ENCODE measurements at places on chromosomes 12 and 14.

GRCh38 chr12:119444462-119445044 is 110.0 kb downstream of the CCDC60 start:
- no peak for DNase-seq

- DNase-seq, result peak; percentile 5
Measured at GRCh38 chr12:24776861-24777260, 172.0 kb downstream of the BCAT1 start.

DNA sequence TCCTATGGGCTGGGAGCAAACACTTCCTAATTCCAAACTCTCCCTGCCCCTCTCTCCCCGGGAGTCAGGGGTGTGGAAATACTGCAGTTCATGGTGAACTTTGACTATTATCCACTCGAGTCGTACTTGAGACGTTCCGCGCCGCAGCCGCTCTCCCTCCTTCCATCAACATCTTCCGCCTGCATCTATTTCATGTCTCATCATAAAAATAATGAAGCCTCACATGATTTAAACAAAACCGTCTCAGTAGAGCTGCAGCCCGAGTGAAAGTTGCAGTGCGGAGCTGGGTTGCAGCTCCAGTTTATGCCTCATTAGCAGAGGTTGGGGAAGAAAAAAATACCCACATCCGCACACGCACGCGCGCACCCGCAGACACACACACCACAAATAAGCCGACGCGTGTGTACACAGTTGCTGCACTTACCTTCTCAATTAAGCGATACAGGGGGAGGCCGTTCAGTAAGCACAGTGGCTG is 283 bp downstream of the LMO3 start:
- peak; percentile 11 for DNase-seq

DNA sequence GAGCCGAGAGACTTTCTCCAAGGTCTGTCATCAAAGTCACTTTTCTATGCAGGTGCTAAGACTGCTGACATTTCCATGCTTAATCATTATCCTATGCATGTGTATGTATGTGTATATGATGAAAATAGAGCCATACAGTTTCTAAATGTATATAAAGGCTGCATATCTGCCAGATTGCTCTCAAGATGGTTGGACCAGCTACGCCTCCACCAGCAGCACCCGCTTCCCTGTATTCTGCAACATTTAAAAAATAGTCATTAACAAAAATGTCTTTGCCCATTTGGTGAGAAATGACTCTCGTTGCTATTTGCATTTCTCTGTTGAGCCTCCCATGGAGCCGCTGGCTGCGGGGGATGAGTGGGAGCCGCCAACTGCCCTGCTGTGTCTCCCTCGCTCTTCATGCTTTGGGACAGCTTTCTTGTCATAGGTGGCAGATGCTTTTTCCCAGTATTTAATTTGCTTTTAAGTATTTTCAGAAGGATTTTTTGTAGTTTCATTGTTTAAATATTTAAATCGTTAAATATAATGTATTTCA is 54.7 kb downstream of the DYNC1H1 start:
- no peak for DNase-seq

- peak; percentile 9 for DNase-seq
Measured at GRCh38 chr14:85024931-85025330, 505.0 kb upstream of the FLRT2 start.

DNA sequence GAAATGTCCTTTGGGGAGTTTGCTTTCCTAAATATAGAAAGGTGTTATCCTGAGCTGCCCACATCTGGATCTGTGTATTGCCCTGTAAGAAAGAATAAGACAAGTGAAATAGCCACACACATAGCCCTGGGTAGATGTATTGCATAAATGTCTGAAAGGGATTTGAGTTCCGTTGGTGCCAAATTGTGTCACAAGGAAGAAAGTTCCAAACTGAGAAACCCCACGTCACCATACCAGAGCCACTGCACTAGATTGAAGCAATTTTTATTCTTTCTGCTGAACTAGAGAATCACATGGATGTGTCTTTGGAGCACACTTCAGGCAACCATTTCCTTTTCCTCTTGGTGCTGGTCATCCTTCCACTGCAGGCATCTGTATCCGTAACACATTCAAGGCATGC is 5.0 kb downstream of the RNASE9 start:
- DNase-seq, result no peak

DNA sequence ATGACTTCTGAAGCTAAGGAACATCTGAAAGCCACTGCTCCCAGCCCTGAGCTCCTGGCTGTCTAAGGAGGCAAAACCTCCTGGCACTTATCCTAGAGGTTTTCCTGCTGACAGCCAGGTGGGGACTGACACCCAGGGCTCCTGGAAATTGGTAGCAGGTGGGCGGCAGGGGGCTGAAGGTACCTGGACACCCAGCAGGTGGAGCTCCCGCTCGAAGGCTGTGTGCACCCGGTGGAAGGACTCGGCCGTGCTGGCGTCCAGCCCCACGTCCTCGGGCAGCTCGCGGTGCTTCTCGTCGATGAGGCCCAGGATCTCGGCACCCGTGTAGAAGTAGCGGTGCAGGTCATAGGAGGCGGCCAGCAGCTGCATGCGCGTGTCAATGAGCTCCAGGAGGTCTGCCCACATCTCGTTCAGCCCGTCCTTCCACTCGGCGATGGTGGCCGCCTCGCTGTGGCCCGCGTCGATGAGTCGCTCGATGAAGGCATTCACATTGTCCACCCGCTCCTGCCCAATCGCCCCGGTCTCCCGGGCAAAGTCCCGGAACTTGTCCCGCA is 68.2 kb downstream of the PLEKHG3 start:
- no peak for DNase-seq

- DNase-seq, result no peak
Measured at GRCh38 chr12:42099433-42099832, 45.2 kb downstream of the GXYLT1 start.

GRCh38 chr14:23076785-23077408 is 18.0 kb downstream of the ACIN1 start:
- DNase-seq, result no peak

GRCh38 chr14:26400373-26400772 is 197.5 kb downstream of the NOVA1 start:
- no peak for DNase-seq

- DNase-seq, result no peak
Measured at GRCh38 chr12:65673156-65673690, 151.1 kb upstream of the HMGA2 start.

DNA sequence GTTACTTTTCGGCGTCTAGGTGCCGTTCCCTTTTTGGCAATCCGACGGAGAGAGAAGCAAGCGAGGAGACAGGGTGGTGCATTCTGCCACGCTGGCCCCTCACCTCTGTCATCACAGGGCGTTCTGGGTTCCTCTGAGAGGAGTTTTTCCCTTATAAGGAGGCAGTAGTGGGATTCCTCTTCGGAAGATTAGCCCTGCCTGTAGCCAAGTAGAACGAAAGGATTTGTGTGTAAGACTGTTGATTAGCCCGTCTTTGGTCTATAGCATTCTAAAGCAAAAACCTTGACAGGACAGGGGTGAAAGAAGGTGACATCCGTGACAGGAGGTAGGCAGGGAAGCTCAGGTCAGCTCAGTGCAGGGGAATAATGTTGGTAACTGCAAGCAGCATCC is 9.1 kb upstream of the NEMF start:
- DNase-seq, result peak; percentile 90

DNA sequence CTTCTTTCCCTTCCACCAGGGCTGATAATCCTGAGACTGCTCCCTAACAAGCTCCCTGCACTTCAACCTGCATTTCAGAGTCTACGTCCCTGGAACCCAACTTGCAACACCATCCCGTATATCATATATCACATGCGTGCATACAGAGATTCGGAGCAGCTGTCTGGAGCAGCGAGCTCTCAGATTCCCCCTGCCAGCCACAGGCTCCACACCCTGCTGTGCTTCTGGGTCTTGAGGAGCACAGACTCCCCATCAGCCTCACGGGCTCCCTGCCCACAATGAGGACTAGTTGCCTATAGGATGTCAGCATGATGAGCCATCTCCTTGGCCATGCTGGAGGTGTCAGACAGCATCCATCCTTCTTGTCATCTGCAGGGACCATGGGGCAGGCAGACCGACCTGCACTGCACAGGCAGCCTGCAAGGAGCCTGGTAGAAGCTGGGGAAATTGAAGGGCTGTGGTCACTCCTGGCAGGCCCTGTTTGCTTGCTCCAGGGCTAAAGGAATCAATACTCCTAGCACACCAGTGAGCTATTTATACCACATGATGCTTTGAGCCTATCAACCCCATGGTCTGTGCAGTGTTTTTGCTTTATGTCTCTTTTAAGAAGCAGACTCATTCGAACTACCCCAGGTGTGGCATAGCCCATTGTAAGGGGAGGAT is 19.6 kb upstream of the HDAC7 start:
- no peak for DNase-seq

DNA sequence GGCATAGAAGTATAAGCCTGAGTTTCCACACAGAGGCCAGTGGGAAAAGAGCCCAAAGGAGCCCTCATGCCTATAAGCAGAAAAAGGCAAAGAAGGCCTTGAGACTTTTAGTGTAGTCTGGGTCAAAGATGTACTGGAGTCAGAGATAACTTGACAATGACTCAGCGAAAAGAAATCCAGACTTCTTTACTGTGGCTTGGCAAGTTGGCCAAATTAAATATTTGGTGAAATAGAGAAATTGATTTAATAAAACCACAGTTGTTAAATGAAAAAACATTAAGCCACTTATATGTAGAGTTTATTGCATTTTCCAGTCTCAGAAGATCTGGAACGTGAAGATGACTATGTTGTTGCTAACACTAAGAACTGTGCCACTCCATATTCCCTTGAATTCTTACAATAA is 105.1 kb downstream of the TMTC3 start:
- peak; percentile 97 for DNase-seq

GRCh38 chr14:81694419-81694818 is 160.8 kb upstream of the SEL1L start:
- no peak for DNase-seq

GRCh38 chr14:61154641-61155040 is 126.5 kb downstream of the TMEM30B start:
- DNase-seq, result peak; percentile 48

- DNase-seq, result no peak
Measured at GRCh38 chr14:75497191-75497590, 25.1 kb upstream of the BATF start.

DNA sequence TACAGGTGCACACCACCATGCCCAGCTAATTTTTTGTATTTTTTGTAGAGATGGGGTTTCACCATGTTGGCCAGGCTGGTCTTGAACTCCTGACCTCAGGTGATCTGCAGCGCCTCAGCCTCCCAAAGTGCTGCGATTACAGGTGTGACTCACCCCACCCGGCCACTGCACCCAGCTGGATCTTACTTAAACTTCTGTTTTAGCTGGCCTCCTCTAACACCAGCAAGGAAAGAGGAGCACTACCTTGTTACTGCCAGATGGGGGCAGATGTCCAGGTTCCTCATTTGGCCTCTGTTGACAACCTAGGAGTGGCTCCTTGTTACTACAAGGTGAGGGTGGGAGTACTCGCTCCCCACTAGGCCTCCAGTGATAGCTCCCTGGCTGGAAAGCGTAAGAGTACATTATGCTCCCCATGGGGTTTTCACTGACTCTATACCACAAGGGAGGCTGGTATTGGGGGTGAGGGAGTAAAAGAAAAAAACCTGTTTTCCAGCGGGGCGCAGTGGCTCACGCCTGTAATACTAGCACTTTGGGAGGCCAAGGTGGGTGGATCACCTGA is 13.2 kb upstream of the ARF6 start:
- peak; percentile 59 for DNase-seq

DNA sequence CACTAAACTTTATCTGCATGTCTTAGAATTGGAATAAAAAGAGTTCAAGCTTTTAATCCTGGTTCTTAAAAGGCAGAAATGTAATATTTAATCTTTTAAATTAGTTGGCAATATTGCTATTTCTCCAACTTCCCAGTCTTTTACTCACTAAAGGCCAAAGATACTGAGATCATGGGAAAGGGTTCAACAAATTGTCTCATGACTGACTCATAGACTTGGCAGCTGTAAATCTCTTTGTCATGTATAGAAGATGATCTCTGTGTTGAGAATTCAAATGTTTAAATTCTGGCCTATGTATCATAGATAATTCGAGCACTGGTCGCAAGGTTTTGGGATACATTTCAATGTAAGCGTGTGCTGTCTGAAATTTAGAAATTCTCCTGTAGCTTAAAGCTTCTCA is 40.1 kb upstream of the STRAP start:
- peak; percentile 79 for DNase-seq

- peak; percentile 23 for DNase-seq
Measured at GRCh38 chr12:79690142-79690637, 574 bp downstream of the PAWR start.

- peak; percentile 18 for DNase-seq
Measured at GRCh38 chr14:99348816-99349614, 77.0 kb upstream of the BCL11B start.

DNA sequence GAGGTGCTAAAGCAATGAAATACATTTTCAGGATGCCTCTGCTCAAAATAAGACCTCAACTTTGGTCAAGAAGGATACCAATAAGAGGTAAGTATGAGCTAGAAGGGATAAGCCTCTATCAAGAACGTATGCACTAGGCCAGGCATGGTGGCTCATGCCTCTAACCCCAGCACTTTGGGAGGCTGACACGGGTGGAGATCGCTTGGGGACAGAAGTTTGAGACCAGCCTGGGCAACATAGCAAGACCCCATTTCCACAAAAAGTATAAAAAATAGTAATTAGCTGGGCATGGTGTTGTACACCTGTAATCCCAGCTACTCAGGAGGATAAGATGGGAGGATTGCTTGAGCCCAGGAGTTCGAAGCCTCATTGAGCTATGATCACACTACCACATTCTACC is 94.7 kb downstream of the PRKAB1 start:
- DNase-seq, result no peak

GRCh38 chr14:104217486-104218360 is 79.3 kb downstream of the KIF26A start:
- DNase-seq, result no peak

DNA sequence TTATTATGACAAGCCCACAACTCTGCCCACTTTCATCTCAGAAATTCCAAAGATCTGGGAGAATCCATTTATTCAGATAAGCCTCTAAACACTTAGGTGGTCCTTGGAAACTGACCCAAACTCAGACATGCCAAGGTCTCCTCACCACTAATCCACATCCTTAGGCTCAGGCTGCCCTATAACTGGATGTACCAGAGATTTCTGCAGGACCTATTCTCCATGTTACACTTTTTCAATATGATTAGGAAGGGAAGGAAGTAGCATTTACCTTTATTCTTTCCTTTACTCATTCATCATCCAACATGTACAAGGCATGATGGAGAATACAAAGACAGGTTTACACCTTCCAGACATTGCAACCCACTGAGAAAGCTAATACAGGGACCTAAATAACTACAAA is 145.9 kb upstream of the BMP4 start:
- no peak for DNase-seq

GRCh38 chr12:130204541-130204953 is 42.3 kb downstream of the FZD10 start:
- no peak for DNase-seq

DNA sequence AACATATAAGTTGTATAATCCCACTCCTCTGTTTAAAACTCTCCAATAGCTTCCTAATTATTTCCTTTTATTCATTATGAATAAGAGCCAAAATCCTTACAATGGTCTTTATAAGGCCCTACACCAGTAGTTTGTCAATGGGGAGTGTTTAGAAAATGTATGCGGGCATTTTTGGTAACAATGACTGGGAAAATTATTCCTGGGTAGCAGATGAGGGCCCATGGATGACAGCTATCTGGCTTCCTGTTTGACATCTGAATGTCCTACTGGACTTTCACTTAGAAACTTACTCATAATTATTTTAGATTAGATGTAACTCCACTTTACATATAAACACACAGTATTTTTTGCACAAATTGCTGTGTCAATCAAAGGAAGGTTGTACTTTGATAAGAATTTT is 101.2 kb downstream of the PAPLN start:
- DNase-seq, result no peak
